ENCODE measurements at places on chromosomes 16 and 17. TPM values are rescaled to one million over a fixed set of nuclear protein-coding genes. Genes with fewer than 3 reads are reported as not detected.

GRCh38 chr16:85449885-85450245 lies 163.3 kb upstream of the GSE1 start:
- no peak overlapping the region for H3K4me3 ChIP-seq
- DNase-seq, result no peak
- H3K4me1 ChIP-seq, result no peaks in the 10 kb centered on the region
- no peak overlapping the region for H3K27ac ChIP-seq
- no peaks in the 10 kb centered on the region for H3K27me3 ChIP-seq

- H3K27me3 ChIP-seq, result no peaks in the 10 kb centered on the region
- H3K4me3 ChIP-seq, result no peak overlapping the region
- no peak overlapping the region for H3K27ac ChIP-seq
These were observed 81.1 kb downstream of the CACNG1 start for GRCh38 chr17:67125417-67125816.

DNA sequence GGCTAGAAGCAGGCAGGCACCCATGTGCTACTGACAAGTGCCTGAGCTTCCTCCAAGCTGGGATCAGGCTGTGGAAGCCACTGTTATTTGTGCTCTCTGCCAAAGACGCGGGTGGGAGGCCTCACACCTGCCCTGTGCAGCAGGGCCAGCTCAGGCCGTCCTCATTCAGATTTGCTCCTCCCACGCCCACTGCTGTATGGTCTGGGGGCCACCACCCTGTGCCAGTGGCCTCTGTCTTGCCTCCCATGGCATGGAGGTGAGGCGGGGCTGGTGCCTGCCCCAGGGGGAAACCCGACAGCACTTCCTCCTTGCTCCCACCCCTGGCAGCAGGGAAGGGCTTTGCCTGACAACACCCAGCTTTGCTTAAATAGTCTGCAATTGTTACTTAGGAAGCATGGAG lies 356.5 kb upstream of the CDH8 start:
- no peak overlapping the region for H3K4me3 ChIP-seq
- no peak overlapping the region for H3K27ac ChIP-seq
- no peaks in the 10 kb centered on the region for H3K27me3 ChIP-seq
- no peaks in the 10 kb centered on the region for H3K4me1 ChIP-seq

GRCh38 chr16:29736112-29736511 lies 9.7 kb downstream of the C16orf54 start:
- no peaks in the 10 kb centered on the region for H3K36me3 ChIP-seq
- no peak overlapping the region for H3K27ac ChIP-seq
- no peaks in the 10 kb centered on the region for H3K4me1 ChIP-seq
- no peak overlapping the region for H3K4me3 ChIP-seq

GRCh38 chr17:29133121-29133713 lies 47.0 kb downstream of the MYO18A start:
- H3K27me3 ChIP-seq, result no peaks in the 10 kb centered on the region
- H3K36me3 ChIP-seq, result no peaks in the 10 kb centered on the region
- peak; percentile 96 for DNase-seq
- H3K4me3 ChIP-seq, result peak overlapping the region; percentile 32
- peaks cover 55% of the 10 kb centered on the region for H3K4me1 ChIP-seq

DNA sequence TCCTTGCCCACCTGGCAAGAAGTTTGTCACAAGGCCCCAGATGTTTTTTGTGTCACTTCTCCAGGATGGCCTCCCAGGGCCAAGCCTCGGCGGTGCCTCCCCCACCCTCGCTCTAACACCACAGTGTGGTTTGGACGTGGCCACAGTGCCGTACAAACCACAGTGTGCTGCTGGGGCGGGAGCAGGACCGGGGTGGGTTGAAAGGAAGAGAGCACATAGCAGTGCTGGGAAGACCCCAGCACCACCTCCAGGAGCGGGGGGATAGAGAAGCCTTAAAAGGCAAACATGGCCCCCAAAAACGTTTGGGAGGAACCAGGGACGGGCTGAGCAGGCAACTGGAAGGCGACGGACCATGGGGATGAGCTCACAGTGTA lies 5.0 kb upstream of the BCL6B start:
- peaks cover 59% of the 10 kb centered on the region for H3K4me1 ChIP-seq
- H3K4me3 ChIP-seq, result no peak overlapping the region
- H3K27me3 ChIP-seq, result no peaks in the 10 kb centered on the region
- peaks cover 11% of the 10 kb centered on the region for H3K36me3 ChIP-seq
- H3K27ac ChIP-seq, result peak overlapping the region; percentile 79
- no peak for DNase-seq

DNA sequence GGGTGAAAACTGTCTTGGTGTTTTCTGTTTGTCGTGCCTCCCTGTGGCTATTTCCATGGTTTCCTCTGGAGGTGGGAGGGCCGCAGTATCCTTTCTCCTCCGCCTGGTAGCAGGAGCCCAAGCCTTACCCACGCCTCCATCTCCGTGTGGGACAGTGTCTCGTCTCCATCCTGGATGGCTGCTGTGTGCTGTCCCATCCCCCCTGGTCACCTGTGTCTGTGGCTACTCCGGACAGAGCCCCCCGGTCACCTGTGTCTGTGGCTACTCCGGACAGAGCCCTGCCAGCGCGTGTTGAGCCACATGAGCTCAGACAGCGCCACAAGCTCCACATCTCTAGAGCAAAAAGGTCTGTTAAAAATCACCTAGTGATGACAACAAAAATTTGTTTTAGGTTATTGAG lies 198.2 kb upstream of the CHMP6 start:
- H3K36me3 ChIP-seq, result no peaks in the 10 kb centered on the region
- no peaks in the 10 kb centered on the region for H3K27me3 ChIP-seq
- peak overlapping the region; percentile 34 for H3K27ac ChIP-seq

The DPEP3 gene
- not detected for total RNA-seq

The LPO gene
- total RNA-seq, result not detected

The IGSF6 gene
- total RNA-seq, result under 0.01 TPM

The CHP2 gene
- not detected for total RNA-seq

GRCh38 chr17:20302246-20302917 lies 165.0 kb downstream of the LGALS9B start:
- H3K4me3 ChIP-seq, result no peak overlapping the region
- peaks cover 30% of the 10 kb centered on the region for H3K4me1 ChIP-seq
- peaks cover 16% of the 10 kb centered on the region for H3K36me3 ChIP-seq
- H3K27ac ChIP-seq, result peak overlapping the region; percentile 99

DNA sequence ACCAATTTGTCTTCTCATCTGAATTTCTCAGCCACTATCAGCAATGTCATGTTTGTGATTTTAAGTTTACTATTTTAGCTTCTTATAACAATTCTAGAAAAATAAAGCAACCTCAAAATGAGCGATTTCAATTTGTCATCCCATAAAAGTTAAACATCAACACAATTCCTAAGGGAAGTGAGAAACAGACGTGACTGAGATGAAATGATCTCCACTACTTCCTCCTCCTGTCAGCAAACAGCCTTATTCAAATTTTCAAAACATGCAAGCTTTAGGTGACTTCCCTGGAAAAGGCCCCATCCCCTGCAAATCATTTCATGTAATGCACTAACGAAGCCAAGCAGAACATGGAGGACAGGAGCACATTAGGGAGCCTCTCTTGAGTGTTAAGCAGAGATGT lies 64.9 kb downstream of the ZNF652 start:
- no peak overlapping the region for H3K27ac ChIP-seq
- no peaks in the 10 kb centered on the region for H3K4me1 ChIP-seq
- no peaks in the 10 kb centered on the region for H3K27me3 ChIP-seq

DNA sequence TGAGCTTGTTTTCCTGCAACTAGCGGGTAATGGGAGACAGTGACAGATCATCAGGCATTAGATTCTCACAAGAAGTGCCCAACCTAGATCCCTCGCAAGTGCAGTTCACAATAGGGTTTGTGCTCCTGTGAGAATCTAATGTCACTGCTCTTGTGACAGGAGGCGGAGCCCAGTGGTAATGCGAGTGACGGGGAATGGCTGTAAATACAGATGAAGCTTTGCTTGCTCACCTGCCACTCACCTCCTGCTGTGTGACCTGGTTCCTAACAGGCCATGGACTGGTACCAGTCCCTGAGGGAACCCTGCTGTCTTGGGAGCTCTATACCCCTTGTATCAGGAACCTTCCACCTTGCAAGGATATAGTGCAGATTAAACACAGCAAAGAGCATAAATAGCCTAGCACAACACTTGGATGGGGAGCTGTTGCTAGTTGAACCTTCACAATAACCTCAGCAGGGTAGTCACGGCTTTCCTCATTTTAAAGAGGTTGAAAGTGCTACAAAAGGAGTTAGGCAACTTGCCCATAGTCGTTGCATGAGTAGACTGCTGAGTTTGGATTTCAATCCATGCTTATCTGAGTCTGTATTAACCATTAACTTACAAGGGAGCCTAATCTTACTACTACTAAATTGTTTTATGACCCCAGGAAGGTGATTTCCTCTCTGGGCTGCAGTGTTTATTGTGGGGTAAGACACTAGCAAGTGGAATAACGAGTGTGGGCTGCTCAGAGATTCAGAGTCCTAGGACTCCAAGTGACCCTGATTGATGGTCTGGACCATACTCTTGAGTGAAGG lies 156.6 kb upstream of the ZFHX3 start:
- no peaks in the 10 kb centered on the region for H3K27me3 ChIP-seq
- H3K36me3 ChIP-seq, result no peaks in the 10 kb centered on the region
- no peak for DNase-seq

DNA sequence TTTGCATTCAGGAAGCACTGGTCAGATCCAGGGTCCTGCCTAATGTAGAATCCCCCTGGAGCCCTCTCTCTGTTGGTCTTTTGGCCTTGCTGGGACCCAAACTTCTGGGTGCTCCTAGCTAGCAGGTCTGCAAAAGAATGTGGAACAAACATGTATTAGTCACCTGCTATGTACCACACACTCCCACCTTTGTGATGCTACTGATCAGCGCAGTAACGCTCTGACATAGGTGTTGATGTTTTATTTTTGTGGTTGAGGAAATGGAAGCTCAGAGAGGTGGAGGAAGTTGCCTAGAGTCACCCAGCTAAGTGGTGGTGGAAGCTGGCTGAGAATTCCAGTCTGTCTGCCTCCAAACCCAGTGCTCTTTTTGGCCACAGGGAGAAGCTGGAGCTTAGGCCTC lies 35.8 kb upstream of the LGALS9 start:
- H3K4me1 ChIP-seq, result no peaks in the 10 kb centered on the region
- H3K27me3 ChIP-seq, result no peaks in the 10 kb centered on the region
- no peak overlapping the region for H3K4me3 ChIP-seq
- no peak for DNase-seq
- no peaks in the 10 kb centered on the region for H3K36me3 ChIP-seq

- H3K4me1 ChIP-seq, result no peaks in the 10 kb centered on the region
- no peak overlapping the region for H3K27ac ChIP-seq
- peaks cover 25% of the 10 kb centered on the region for H3K27me3 ChIP-seq
- H3K36me3 ChIP-seq, result no peaks in the 10 kb centered on the region
These were observed 43.2 kb upstream of the FA2H start for GRCh38 chr16:74817851-74818250.

The NLE1 gene
- 13.3 TPM for total RNA-seq

DNA sequence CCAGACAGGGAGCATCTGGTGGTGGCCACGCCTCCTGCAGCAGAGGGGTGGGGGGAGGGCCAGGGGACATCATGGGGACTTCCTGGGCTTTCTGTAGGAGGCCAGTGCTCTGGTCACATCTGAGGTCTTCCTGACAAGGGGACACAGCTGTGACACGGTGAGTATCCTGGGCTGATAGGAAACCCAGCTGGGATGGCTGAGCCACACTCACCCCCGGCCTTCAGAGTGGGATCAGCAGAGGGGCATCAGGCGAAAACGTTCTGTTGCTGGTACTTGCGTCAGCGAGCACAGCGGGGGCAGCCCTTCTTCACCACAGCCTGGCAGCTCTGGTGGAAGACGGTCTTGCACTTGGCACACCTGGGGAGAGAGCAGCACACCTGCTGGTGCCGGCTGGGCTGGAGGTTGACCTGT lies 122.9 kb upstream of the SMURF2 start:
- H3K27me3 ChIP-seq, result peaks cover 11% of the 10 kb centered on the region
- H3K4me1 ChIP-seq, result peaks cover 5% of the 10 kb centered on the region
- H3K27ac ChIP-seq, result no peak overlapping the region
- H3K36me3 ChIP-seq, result peaks cover 7% of the 10 kb centered on the region
- no peak overlapping the region for H3K4me3 ChIP-seq

DNA sequence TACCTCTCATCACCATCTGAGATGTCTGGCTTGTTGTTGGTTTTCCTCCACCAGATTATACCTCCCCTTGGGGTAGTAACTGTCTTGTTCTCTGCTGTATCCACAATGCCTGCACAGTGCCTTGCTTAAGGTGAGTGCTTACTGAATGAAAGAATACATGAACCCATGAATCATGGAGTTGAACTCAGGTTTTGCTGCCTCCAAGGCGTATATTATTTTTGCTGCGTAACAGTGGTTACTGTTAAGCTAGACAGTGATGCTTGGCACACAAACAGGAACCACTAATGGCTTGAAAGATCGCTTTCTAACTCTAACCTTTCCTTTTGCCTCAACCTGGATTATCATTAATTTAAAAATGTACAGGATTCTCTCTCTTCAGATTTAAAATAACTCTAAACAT lies 695.8 kb downstream of the TOX3 start:
- H3K36me3 ChIP-seq, result no peaks in the 10 kb centered on the region
- H3K4me1 ChIP-seq, result no peaks in the 10 kb centered on the region
- no peak overlapping the region for H3K4me3 ChIP-seq

The NDEL1 gene
- total RNA-seq, result 69.8 TPM

GRCh38 chr17:863880-864279 lies 81.7 kb downstream of the MRM3 start:
- no peaks in the 10 kb centered on the region for H3K27me3 ChIP-seq
- no peaks in the 10 kb centered on the region for H3K36me3 ChIP-seq
- H3K4me3 ChIP-seq, result no peak overlapping the region
- DNase-seq, result no peak
- H3K4me1 ChIP-seq, result peaks cover 3% of the 10 kb centered on the region
- H3K27ac ChIP-seq, result no peak overlapping the region

GRCh38 chr17:64378890-64379354 lies 11.7 kb downstream of the PECAM1 start:
- no peaks in the 10 kb centered on the region for H3K36me3 ChIP-seq
- H3K4me1 ChIP-seq, result no peaks in the 10 kb centered on the region
- H3K4me3 ChIP-seq, result no peak overlapping the region
- no peak for DNase-seq
- no peak overlapping the region for H3K27ac ChIP-seq

The FADS6 gene
- not detected for total RNA-seq
